ENCODE measurements at places on chromosomes 11 and 22.

DNA sequence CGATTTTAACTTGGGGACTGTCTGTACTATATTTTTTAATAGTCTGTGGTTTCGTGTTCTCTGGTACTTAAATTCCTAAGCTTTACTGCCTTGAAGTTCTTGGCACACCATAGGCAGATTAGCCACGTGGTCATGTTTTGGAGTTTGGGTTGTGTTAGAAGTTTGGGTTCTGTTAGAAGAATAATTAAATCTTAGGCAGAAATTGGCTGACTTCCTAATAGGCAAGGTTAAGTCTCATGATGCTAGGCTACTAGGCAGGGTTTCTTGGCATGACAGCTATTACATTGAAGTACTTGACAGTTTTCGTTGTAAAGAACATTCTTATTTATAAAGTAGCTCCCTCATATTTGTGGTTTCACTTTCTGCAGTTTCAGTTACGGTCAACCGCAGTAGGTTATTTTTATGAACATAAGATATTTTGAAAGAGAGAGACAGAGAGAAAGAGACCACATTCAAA, 30.0 kb upstream of the MMP7 start:
- DNase-seq: no peak

DNA sequence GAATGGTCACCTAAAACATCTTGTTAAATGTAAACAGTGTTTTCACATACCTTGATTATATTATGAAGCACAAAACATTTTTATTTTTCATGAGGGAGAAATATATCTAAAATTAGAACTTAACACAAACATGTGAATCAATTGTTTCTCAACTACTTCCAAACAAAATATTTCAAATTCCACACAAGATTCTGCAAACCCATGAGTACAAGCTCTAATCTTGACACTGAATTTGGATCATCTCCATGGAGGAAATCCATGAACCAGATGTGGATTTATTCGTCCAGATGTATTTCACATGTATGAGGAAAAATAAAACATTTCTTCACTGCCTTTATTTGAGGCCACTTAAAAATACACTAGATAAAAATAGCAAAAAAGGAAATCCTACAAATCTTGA, 184.2 kb downstream of the SBF2 start:
- DNase-seq: no peak

- DNase-seq: no peak
These were observed 150.2 kb downstream of the TEAD1 start for GRCh38 chr11:12824281-12825041.

DNA sequence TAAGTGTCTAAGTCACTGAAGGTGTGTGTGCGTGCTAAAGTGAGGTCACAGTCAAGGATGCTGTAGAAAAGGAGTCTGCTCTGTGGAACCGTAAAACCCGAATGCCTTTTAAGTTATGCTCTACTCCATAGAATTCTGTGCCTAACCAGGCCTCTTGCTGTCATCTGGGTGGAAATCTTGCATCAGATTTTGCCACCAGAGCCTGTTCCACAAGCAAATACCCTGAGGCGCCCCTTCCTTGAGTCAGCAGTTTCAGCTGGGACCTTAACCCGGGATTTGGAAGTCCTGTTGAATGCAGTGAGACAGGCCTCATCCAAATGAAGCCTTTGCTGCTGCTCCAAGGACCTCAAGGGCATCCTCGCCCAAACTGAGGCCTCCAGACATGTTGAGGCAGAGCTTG, 109.8 kb downstream of the WNT11 start:
- DNase-seq: no peak

GRCh38 chr11:19080579-19080993, 20.1 kb upstream of the MRGPRX2 start:
- no peak for DNase-seq

GRCh38 chr22:37228106-37229011, 15.7 kb downstream of the RAC2 start:
- DNase-seq: no peak

GRCh38 chr11:121887569-121887968, 228.4 kb downstream of the BLID start:
- peak; percentile 33 for DNase-seq

DNA sequence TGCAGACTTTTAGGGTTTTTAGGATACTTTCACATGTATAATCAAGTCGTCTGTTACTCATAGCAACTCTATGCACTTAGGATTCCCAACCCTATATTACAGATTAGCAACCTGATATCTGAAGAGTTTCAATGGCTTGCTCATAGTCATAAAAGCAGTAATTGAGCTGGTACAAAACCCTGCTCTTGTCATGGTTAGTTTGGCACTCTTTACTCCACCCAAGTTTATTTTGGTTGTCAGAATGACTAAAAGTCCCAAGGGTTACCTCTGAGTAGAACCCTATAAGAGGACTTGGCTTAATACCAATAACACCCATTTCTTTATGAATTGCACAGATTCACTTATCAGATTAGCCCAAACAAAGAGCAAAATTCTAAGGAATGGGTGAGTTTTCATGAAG, 550.6 kb downstream of the SOX6 start:
- no peak for DNase-seq

GRCh38 chr11:1487851-1488574, 1.4 kb upstream of the MOB2 start:
- DNase-seq: no peak

DNA sequence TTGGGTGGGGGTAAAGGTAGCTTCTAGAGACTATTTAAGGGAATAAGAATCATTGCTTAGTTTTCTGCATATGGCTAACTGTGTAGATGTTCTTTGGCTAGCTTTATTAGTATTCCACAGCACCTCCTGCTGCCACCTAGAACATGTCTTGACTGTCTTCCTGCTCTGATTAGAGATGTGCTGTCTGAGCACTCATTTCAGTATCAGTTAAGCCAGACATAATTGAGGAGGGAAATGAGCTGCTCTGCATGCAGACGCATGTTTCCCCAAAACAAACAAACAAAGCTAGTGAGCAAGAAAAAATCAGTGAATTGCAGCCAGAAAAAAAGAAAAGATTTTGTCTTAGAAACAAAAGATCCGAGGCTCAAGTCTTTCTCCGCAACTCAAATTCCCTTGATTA, 402.2 kb downstream of the AASDHPPT start:
- DNase-seq: no peak

DNA sequence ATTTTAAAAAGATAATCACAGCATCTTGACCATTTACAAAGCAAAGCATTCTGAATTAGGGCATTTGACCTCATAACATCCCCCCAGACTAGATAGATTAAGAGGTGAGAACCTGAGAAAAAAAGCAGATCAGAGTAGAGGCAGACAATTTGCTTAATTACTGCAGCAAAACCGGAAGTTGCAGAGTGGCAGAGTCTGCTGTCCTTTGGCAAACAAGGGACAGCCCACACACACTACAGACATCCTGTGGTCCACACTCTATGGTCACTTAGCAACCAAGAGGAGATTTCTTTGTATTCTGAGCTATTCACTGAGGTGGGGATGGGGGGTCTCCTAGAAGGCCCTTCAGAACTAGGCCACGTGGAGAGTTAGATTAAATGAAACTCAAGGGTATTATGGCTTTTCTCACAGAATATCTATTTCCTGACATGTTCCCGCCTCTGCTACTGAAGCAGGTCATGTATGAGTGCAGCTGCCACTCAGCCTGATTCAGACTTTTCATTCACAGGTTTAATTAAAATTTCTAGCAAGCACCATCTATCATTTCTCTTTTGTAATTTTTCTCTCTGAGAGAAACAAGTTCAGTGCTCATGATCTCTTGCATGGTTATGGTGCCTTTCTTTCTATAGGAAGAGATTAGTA, 48.5 kb downstream of the SVIP start:
- DNase-seq: peak; percentile 46

DNA sequence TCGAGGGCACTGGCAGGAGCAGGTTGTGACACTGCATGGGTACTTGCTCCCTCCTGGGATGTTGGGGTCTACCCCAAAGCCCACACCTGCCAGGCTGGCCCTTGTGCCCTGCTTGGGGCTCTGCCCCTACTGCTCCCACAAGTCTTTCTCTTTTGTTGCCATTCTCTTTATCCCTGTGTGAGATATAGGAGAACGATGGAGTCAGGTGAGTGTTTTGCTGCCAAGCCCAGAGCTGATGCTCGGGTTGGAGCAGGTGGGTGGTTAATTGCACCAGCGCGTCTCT, 292.6 kb downstream of the TBC1D22A start:
- DNase-seq: no peak

All from retina (tissue), 1 donor.